ENCODE measurements at places on chromosomes 13 and 19.

GRCh38 chr13:47455626-47456025, 545.4 kb downstream of the SUCLA2 start:
- no peak for DNase-seq

- no peak for DNase-seq
Measured at GRCh38 chr13:48892053-48892687, 83.5 kb upstream of the FNDC3A start.

DNA sequence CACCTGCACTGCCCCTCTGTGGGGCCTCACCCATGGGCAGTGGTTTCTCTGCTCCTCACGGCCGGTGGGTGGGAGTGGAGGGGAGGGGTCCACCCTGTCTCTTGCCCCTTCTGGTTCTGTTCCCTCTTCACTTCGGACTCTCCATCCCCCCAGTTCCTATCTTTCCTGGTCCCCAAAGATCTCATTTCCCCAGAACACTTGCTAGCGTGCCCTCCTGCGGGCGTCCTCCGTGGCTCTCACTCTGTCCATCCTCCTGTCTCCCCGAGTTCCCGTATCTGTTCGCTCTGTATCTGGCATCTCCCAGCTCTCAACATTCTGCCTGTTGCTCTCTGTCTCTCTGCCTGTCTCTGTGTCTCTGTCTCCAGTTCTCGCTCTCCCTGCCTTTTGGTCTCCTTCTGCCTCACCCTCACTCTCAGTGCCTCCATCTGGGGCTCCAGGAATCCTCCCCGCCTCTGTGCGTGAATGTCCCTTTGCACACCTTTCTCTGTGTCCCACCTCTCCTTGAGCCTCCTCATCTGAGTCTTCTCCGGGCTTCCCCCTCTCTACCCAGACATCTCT, 363 bp downstream of the SPIB start:
- no peak for DNase-seq

DNA sequence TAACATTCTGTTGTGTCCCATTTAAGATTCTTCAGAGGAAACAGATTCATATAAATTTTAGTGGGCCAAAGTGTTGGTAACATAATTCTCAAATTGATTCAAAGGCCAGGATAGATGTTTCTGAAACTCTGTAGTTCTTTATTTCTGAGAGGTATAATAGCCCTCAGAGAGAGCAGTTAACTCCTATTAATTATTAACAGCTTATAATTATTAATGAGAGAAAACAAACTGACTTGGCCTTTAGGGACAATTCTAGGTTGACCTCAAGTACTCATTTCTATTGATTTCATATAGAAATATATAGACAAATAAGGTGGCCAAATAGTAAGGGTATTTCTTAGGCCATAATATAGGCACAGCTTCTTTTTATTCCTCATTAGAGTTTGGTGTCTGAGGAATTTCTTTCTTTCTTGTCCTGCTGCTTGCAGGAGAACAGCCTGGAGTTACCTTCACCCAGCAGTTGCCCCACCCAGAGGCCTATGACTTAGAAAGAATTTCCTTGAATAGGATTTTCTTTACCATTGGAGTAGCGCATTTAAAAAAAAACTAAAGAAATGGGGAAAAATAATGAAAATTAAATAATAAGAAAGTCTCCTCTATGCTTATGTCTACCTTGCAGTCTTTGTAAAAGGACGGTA, 1430.1 kb upstream of the SPRY2 start:
- DNase-seq = no peak

DNA sequence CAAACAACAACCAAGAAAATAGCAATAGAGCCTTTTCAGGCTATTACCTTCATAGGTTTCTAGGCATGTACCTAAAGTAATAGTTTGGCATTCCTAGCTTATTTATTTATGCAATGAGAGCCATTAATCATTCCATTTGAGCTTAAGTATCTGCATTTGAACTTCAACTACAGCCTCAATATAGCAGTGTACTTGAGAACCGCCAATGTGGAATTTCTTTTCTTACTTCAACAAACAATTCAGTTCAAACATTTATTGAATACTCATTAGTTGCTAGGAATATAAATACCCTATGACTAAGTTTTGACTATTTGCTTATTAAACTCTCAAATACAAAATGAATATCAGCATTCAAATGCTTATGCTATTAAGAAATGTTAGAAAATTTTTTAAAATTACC, 38.0 kb upstream of the FREM2 start:
- DNase-seq = no peak

DNA sequence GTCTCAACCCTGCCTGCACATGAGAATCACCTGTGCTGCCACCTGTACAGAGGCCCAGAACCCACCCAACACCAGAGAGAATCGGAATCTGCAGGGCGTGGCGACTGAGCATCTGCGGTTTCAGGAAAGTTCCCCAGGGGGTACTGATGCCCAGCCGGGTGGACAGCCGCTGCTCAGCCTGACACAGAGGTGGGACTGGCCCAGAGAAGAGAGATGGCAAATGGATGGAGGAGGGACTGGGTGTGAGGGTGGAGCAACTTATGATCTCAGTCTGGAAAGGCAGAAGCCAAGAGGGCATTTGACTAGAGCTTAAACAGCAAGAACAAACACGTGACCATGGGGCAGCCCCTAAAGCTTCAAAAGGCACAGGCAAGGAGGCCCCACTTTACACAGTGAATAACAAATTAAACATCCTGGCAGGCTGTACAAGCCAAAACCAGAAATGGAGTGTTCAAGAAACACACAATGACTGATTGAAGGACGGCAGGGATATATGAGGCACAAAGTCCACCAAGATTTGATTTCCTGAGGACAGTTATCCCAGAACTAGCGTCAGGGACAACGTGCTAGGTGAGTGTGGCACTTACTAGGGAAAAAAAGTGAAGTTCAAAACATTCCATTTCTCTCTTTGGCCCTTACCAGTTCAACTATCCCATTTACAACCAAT, 3.1 kb downstream of the RANBP3 start:
- DNase-seq = peak; percentile 36

DNA sequence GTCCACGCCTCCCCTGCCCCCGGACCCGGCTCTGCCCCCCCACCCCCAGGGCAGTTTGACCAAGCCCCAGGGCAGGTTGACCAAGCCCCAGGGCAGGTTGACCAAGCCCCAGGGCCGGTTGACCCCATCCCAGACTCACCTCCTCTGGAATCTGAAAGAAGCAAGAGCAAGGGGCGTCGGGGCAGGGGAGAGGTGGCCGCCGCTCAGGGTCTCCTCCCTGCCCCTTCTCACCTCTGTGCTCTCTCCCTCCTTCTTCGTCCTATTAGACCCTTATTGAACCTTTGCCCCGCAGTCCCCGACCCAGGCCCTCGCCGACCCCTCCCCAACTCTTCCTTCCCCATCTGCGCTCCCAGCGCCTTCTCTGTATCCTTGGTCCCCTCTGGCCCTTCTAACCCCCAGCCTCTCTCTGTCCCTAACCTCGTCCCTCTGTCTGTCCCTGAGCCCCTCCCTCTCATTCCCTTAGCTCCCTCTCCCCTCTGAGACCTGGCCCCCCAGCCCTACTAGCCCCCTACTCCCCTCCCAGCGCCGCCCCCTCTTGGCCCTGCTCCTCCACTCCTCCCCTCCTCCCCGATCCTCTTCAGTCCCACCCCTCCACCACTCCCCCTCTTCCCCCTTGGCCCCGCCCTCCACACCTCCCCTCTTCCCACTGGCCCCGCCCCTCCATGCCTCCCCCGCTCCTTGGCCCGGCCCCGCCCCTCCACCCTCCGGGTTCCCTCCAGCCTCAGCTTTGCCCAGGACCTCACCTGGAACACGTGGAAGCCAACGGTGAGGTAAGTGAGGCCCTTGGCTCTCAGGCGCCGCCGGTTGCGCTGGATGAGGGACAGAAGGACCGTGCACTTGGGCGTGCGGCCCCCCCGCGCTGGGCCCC, 7.6 kb downstream of the CAPN12 start:
- peak; percentile 62 for DNase-seq

- DNase-seq = no peak
Measured at GRCh38 chr13:69363360-69363759, 744.3 kb upstream of the ATXN8OS start.

DNA sequence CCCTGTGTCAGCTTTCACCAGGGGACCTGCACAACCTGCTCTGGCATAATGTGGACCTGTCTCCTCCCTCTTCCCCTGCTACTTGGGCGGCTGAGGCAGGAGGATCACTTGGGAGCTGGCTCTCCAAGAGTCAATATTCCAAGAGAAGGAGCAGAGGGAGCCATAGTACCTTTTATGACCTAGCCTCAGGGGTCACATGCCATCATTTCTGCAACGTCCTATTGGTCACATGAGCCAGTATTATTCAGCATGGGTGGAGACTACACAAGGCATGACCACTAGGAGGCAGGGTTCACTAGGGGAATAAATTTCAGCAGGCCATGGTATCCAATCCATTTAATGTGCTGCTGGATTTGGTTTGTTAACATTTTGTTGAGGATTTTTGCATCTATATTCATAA, 12.0 kb upstream of the SHFL start:
- DNase-seq = peak; percentile 59

DNA sequence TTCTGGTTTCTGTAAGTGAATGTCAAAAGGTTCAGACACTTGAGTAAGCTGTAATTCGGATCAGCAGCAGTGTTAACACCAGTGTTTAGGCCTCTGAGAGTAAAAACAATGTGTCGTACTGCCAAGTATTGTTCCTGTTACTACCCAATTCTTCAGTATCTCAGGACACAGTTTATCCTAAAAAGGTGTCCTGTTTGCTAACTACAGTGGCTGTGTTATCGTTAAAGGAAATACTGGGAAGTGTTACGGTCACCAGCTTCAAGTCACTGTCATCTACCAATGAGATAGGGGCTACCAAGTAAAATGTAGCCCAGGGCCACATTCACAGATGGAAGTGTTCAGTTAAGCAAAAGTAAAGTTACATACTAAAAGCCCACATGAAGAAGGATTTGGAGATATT, 2.3 kb upstream of the UPF3A start:
- no peak for DNase-seq

- no peak for DNase-seq
Measured at GRCh38 chr13:106595625-106596024, 27.7 kb upstream of the ARGLU1 start.

GRCh38 chr13:99657848-99658260, 156.6 kb downstream of the TM9SF2 start:
- peak; percentile 37 for DNase-seq

GRCh38 chr19:33395561-33396550, 22.3 kb downstream of the CEBPG start:
- no peak for DNase-seq

DNA sequence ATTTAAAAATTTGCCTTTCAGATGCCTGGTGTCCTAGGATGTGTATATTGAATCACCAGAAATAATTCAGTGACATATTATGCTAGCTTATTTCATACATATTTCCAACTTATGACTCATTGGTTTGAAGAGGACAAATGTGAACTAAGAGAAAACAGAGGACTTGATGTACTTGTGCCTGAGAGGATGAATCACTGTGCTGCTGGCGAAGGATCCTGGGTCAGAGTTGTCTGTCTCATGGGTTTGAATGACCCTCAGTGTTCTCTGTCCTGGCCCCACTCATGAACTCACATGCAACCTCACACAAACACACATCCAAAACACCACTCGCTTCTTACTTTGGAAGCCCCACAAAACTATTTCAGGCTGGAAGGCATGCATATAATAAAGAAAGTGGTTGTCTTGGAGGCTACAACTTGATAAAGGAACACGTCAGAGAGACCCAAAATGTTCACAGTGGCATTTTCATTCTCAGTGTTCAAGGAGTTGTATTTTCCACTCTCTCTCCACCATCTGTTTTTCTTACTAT, 129.0 kb upstream of the SPRY2 start:
- DNase-seq = no peak

GRCh38 chr13:69935043-69935442, 172.6 kb upstream of the ATXN8OS start:
- no peak for DNase-seq

- DNase-seq = no peak
Measured at GRCh38 chr19:43783636-43784035, 2.9 kb upstream of the KCNN4 start.

GRCh38 chr13:30134578-30134977, 172.8 kb downstream of the KATNAL1 start:
- DNase-seq = no peak

DNA sequence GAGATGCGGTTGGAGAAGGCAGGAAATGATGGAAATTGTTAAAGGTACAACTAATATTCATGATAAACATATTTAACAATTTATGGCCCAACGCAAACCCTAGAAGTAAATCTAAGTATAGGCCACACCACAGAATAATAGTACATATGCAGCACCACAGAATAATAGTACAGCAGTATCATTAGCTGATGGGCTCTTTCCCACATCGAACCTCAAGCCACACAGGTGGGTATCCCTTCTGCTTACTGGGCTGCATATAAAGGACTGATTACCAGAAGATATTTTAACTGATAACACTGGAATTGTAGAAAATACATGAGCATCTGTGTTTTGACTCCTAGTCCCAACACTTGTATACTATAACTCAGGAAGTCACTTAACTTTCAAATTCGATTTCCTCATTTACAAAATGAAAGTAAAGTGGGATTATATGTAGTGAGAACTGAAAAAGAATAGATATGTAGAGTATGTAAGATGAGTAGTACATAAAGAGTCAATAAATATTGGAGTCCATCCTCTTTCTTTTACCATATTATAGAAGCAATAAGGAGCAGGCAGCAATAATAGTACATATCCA, 91.5 kb downstream of the TSC22D1 start:
- no peak for DNase-seq

- peak; percentile 84 for DNase-seq
Measured at GRCh38 chr19:54162241-54162805, 2.8 kb upstream of the LENG1 start.

- no peak for DNase-seq
Measured at GRCh38 chr13:33875618-33876401, 57.9 kb downstream of the RFC3 start.

- DNase-seq = no peak
Measured at GRCh38 chr19:14732510-14732909, 42.7 kb downstream of the ZNF333 start.

GRCh38 chr19:34282611-34283519, 28.5 kb downstream of the GARRE1 start:
- DNase-seq = no peak

DNA sequence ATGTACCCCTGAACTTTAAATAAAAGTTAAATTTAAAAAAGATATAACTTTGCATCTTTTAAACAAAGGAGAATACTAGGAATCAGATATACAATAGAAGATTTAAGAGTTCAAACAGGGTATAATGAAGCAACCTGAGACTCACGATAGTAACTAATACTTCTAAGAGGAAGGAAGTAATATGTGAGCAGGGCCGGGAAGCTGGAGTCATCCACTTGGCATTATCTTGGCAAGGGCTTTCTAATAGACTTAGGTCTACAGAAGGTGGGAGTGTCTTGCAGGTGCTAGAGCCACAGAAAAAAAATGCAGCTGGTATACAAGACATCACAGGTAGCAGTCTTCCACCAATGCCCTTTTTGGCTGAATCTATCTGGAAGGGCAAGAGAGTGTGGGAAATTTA, 231.9 kb downstream of the KCTD12 start:
- DNase-seq = no peak

GRCh38 chr19:1683869-1684572, 31.6 kb upstream of the TCF3 start:
- no peak for DNase-seq

- DNase-seq = no peak
Measured at GRCh38 chr13:99057310-99057975, 79.6 kb upstream of the DOCK9 start.

DNA sequence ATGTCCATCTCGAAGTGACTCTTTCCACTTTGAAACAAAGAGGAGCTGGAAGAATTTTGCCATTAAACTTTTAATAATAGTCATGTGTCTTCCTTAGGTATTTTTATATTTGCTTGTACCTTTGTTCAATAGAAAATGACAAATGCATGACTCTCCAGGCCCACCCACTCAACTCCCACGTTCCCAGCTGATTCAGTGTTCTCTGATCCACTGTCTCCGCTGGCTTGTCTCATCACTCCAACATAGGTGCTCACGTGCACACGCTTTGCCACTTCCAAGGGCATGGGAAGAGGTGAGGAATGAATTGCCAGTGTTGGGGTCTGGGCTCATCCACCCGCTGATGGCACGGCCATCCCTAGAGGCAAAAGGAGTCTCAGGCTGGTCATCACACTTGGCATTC, 24.5 kb downstream of the RASL11A start:
- peak; percentile 24 for DNase-seq
